GM23248 (cell line): ENCODE measurements at places on chromosomes 2 and 18.

GRCh38 chr2:122255924-122256323 is 500.5 kb downstream of the TSN start:
- DNase-seq, result no peak

DNA sequence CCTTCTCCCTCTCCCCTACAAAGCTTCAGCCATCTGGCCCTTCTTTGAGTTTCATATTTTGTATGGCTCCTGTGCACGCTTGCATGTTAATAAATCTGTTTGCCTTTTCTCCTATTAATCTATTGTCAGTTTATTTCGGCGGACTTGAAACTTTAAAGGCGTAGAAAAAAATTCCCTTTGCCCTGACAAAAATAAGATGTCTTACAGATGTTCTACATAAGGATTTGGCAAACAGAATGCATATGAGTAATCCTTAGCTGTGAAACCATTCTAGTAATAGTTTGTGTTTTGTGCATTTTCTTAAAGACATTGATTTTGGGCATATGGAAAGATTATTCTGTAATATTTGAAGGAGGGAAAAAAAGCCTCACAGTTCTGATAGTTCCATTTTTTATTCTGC is 15.0 kb upstream of the BMPR2 start:
- DNase-seq, result peak; percentile 75

DNA sequence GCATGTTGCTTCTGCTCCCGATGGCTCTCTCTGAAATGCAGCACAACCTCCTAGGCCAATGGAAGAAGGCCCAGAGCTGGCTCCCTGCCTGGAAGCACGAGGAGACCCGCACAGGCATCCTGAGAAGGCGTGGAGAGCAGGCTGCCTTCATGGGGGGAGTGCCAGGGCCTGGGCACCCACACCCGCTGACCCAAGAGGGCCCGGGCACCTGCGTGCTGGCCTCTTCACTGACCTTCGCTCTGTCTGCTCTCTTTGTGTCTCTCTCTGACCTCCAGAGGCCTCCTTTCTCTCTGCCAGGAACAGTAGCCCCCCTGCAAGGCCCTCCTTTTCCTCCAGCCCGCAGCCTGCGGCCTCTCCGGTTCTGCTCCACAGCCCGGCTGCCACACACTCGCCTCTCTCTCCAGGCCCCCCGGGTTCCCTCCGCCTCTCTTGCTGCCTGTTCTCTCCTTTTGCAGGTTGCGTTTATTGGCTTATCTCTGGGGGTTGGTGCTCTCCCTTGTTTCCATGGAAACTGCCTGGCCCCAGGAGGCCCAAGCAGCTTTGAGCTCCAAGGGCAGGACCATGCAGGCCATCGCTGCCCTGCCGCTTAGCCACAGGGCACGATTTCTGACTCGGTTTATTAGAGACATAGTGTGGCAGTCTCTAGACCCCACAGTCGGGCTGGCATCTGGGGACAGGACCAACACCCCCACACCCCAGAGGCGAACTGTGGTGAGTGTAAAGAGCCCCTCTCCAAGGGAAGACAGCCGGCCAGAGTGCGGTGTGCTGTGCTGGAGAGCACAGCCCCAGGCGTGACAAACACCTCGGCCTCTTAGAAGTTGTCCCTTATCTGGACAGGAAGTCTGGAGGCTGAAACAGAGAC is 1.7 kb downstream of the MZT2B start:
- DNase-seq, result peak; percentile 6

DNA sequence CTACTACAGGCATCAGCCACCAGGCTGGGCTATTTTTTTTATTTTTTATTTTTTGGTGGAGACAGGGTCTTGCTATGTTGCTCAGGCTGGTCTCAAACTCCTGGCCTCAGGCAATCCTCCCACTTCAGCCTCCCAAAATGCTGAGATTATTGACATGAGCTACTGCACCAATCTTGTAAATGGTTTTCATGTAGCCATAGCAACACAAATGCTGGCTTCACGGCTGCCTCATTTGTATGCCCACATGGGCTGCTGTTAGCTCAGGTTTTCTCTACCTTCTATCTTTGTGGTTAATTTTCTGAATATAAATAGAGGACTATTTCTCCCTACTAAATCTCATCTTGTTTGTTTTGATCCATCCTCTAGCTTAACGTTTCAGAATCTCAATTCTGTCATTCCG is 58.2 kb downstream of the PLEKHM3 start:
- no peak for DNase-seq

DNA sequence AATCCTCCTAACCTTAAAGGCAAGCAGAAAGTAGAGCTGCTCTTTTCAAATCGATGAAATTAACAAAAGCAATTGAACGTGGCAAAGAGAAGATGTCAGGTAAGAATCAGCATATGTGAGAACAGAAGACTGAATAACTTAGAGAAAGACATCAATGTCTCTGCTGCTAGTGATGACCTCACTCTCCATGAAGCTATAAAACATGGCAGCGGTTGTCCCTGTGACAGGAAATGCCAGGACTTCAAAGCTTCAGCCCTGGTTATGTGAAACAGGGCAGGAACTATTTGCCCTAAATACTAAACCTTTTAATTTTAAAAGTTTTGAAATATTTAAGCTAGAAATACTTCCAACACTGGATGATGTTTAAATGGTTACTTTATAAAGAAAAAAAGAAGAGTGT is 383.7 kb downstream of the XIRP2 start:
- DNase-seq, result peak; percentile 4

DNA sequence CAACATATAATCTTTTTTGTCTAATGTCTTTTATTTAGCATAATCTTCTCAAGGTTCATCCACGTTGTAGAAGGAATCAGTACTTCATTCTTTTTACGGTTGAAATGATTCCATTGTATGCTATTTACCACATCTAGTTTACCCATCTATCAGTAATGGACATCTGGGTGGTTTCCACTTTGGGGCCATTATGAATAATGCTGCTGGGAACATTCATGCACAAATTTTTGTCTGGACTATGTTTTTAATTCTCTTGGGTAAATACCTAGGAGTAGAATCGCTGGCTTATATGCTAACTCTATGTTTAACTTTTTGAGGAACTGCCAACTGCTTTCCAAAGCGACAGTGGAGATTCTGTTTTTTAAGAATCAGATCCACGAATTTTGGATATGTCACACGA is 7.4 kb upstream of the GCG start:
- DNase-seq, result no peak

DNA sequence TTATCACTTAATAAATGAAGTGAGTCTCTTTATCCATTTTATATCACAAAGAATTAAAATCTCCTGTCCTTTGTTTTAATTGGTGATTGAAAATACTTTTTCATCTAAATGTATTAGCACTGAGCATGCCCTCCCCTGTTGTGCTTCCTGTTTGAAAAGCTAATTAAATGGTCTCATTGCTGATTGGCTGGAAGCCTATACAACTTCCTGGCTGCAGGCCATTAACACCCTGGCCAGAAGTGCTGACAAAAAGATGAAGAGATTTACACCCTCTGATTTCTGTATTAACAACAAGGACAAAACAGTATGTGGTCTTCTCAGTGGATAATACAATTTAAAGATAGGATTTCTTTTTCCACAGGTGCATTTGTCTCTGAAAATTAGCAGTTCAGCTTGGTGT is 548.0 kb downstream of the DCC start:
- no peak for DNase-seq

- no peak for DNase-seq
These were observed 48.2 kb downstream of the PLA2R1 start for GRCh38 chr2:160014227-160014626.

DNA sequence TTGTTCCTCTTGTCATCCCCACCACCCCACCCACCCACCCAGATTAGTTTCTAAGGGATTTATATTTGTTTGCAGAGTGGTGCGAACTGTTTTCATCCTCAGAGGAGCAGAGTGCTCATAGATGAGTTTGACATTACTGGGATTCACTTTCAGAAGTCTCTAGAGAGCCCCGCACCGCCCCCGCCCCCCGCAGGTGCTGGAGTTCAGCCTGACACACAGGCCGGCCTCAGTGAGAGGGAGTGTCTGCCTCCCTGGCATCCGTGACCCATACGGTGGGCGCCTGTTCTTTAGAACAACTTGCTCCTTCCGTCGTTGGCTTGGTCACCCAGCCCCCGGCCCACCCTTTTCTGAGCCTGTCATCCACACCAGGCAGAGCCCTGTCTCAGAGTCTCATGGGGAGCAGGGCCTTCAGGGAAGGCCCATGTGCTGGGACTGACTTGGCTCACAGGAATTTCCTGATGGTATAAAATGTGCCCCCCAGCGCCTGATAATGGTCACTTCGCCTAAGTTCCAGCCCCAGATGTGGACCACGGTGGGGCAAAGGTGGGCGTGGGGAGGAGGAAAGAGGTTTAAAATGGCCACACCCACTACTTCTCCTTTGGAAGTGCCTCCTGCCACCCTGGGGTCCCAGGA is 44.3 kb downstream of the HPCAL1 start:
- no peak for DNase-seq

GRCh38 chr2:149145314-149146295 is 107.1 kb downstream of the LYPD6B start:
- DNase-seq, result peak; percentile 14

GRCh38 chr2:70942396-70943204 is 6.9 kb downstream of the ATP6V1B1 start:
- no peak for DNase-seq

- no peak for DNase-seq
These were observed 27.6 kb upstream of the UBE2F start for GRCh38 chr2:237939251-237939650.

- DNase-seq, result no peak
These were observed 1.3 kb upstream of the LMAN1 start for GRCh38 chr18:59360381-59360780.

GRCh38 chr2:138823666-138824065 is 43.5 kb upstream of the NXPH2 start:
- no peak for DNase-seq

DNA sequence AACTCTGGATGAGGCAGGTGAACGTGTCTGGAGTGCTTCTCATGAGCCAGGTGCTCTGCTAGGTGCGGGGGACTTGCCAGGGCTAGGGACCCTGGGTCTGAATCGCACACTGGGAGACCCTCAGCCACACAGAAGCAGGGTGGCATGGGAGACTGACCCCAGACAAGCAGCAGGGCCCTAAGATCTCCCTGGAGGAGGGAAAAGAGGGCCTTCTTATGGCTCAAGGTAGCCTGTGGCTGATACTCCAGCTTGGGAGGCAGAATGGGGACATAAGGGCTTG is 12.8 kb upstream of the CIB4 start:
- DNase-seq, result no peak

DNA sequence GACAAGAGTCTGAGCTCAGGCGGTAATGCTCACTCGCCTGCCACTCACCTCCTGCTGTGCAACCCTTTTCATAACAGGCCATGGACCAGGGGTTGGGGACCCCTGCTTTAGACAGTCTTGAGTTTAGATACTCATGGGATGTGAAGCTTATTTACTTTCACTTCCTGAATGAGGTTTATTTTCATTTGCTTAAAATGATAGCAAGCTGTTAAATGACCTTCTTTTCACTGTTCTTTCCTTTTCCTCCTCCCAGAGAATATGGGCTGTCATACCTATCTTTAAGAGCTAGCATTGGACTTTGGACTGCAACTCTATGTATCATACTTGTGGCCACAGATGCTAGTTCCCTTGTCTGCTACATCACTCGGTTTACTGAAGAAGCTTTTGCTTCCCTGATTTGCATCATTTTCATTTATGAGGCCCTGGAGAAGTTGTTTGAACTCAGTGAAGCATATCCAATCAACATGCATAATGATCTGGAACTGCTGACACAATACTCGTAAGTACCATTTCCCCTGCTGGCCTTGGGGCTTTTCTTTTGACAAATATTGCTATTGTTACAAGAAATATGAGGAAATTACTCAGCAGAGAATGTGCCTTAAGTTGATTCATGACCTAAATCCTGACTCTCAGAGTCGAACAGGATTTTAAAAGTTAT is 168.5 kb downstream of the DPP4 start:
- DNase-seq, result no peak

- DNase-seq, result peak; percentile 46
These were observed 115.3 kb upstream of the RIOK3 start for GRCh38 chr18:23337599-23338444.

DNA sequence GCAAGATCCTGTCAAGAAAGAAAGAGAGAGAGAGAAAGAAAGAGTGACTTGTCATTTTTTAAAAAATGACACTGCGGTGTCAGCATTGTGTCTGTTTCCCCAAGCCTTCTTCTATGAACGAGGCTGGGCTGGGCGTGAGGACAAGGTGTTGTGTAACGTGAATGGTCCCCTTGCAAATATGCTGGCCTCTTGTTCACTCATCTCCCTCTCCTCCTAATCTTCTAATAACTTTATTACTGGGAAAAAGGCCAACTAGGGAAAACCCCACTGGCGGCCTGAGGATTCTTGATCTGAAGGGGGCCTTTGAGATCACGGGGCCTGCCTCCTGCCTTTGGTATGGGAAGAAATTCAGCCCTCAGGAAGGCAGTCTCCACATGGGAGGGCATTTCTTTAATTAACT is 163.1 kb downstream of the MIB1 start:
- DNase-seq, result no peak

GRCh38 chr2:82124629-82125028 is 1820.1 kb upstream of the LRRTM1 start:
- DNase-seq, result peak; percentile 0

GRCh38 chr2:172293952-172294351 is 133.4 kb upstream of the ITGA6 start:
- peak; percentile 49 for DNase-seq

- DNase-seq, result peak; percentile 18
These were observed 986.7 kb upstream of the CDH2 start for GRCh38 chr18:29163596-29163995.

- DNase-seq, result peak; percentile 42
These were observed 151.2 kb downstream of the ABCA12 start for GRCh38 chr2:214987261-214987660.

DNA sequence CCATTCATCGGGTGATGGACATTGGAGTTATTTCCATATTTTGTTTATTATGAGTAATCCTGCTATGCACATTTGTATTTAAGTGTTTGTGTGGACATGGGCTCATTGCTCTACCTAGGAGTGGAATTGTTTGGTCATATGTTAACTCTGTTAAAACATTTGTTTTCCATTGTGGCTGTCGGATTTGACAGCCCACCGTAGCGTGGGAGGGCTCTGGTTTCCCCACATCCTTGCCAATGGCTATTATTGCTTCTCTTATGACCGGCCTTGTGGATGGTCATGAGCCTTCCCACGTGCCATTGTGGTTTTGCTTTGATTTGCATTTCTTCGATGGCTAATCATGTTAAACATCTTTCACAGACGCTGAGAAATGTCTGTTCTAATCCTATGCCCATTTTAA is 92.0 kb downstream of the ZNF236 start:
- DNase-seq, result no peak

DNA sequence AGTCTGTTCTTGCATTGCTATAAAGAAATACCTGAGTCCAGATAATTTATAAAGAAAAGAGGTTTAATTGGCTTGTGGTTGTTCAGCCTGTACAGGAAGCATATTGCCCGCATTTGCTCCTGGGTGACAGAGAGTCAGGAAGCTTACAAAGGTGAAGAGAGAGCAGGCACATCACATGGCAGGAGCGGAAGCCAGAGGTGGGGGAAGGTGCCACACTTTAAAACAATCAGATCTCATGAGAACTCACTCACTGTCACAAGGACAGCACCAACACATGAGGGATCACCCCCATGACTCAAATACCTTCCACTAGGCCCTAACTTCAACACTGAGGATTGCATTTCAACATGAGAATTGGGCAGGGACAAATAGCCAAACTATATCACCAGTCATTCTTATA is 124.8 kb upstream of the COL5A2 start:
- no peak for DNase-seq

GRCh38 chr2:1867141-1867540 is 122.8 kb upstream of the PXDN start:
- DNase-seq, result no peak
